ENCODE measurements at places on chromosomes 12 and 14. TPM values are rescaled to one million over a fixed set of nuclear protein-coding genes. Genes with fewer than 3 reads are reported as not detected.

The CISTR gene
- polyA plus RNA-seq: not detected

The HOXC4 gene
- 4.8 TPM for polyA plus RNA-seq

The SLC22A17 gene
- polyA plus RNA-seq: 41.5 TPM

The PTPRO gene
- 1.4 TPM for polyA plus RNA-seq

The CCDC196 gene
- not detected for polyA plus RNA-seq

The CDCA3 gene
- 26.8 TPM for polyA plus RNA-seq

The BATF gene
- 1.1 TPM for polyA plus RNA-seq

The C1QL4 gene
- not detected for polyA plus RNA-seq

The ASCL1 gene
- polyA plus RNA-seq: 4.3 TPM

The HOXC12 gene
- polyA plus RNA-seq: not detected

The SLC25A21 gene
- 2.6 TPM for polyA plus RNA-seq

The TTC9 gene
- polyA plus RNA-seq: 8.9 TPM

The DDX24 gene
- polyA plus RNA-seq: 143 TPM

The CKAP4 gene
- 92.6 TPM for polyA plus RNA-seq

The CMKLR1 gene
- polyA plus RNA-seq: 14.7 TPM

The MAP4K5 gene
- 61.7 TPM for polyA plus RNA-seq

The SYCP3 gene
- 1.2 TPM for polyA plus RNA-seq

The NDUFB1 gene
- 133 TPM for polyA plus RNA-seq

The STX2 gene
- polyA plus RNA-seq: 35.0 TPM

The LRRC10 gene
- polyA plus RNA-seq: not detected

The ISM2 gene
- not detected for polyA plus RNA-seq

The TAS2R42 gene
- polyA plus RNA-seq: not detected

The GLIPR1L1 gene
- 1.1 TPM for polyA plus RNA-seq

The RGS6 gene
- 4.1 TPM for polyA plus RNA-seq

The IGF1 gene
- 19.7 TPM for polyA plus RNA-seq

The ANO6 gene
- 58.7 TPM for polyA plus RNA-seq
